ENCODE measurements at places on chromosomes 2 and 18.

DNA sequence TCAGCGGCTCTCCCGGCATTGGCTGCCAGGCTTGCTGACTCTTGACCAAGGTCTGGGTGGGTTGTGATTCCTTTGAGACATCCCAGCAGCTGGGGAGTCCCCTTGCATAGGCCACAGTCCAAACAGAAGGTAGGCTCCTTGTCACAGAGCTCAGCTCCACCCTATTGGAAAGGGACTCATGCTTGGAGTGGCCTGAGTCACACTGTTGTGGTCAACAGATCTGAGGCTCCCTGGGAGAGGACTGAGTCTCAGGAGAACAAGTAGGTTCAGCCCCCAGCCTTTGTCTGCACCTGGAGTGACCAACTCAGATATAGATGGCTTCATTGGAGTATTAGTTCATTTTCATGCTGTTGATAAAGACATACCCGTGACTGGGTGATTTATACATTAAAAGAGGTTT is 32.1 kb upstream of the SH3BP4 start:
- peaks cover 8% of the 10 kb centered on the region for H3K27me3 ChIP-seq
- H3K4me3 ChIP-seq: no peak overlapping the region
- no peak for DNase-seq
- H3K36me3 ChIP-seq: no peaks in the 10 kb centered on the region
- no peak overlapping the region for H3K27ac ChIP-seq
- H3K4me1 ChIP-seq: no peaks in the 10 kb centered on the region

GRCh38 chr2:86442642-86443005 is 1.5 kb downstream of the KDM3A start:
- H3K4me1 ChIP-seq: peaks cover 31% of the 10 kb centered on the region
- H3K27ac ChIP-seq: peak overlapping the region; percentile 87
- H3K4me3 ChIP-seq: peak overlapping the region; percentile 93
- H3K36me3 ChIP-seq: no peaks in the 10 kb centered on the region
- DNase-seq: peak; percentile 78

- H3K27ac ChIP-seq: no peak overlapping the region
- H3K4me3 ChIP-seq: no peak overlapping the region
- DNase-seq: no peak
Measured at GRCh38 chr18:44934901-44935300, 254.2 kb downstream of the SETBP1 start.

- H3K4me3 ChIP-seq: no peak overlapping the region
- H3K4me1 ChIP-seq: no peaks in the 10 kb centered on the region
- H3K27ac ChIP-seq: no peak overlapping the region
- DNase-seq: no peak
- peaks cover 19% of the 10 kb centered on the region for H3K27me3 ChIP-seq
- H3K36me3 ChIP-seq: no peaks in the 10 kb centered on the region
Measured at GRCh38 chr2:69166812-69167468, 154.0 kb downstream of the ANTXR1 start.

DNA sequence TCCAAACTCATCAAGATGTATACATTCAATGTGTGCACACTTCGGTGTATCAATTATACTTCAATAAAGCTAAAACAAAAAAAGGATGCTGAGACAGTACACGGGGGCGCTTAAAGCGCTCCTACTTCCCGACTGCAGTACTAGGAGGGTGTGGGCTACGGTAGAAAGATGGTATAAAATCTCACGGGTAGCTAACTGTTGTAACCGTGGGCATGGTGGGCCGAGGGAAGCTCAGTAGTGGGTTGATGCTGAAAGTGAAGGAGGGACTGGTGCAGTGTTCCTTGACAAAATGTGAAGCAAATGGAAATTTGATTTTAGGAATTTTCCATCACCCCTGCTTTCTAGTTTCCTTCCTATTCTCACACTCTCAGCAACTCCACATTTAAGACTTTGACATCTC is 42.6 kb upstream of the DARS1 start:
- peaks cover 8% of the 10 kb centered on the region for H3K4me1 ChIP-seq
- no peaks in the 10 kb centered on the region for H3K36me3 ChIP-seq
- no peaks in the 10 kb centered on the region for H3K27me3 ChIP-seq
- H3K27ac ChIP-seq: no peak overlapping the region
- no peak overlapping the region for H3K4me3 ChIP-seq

DNA sequence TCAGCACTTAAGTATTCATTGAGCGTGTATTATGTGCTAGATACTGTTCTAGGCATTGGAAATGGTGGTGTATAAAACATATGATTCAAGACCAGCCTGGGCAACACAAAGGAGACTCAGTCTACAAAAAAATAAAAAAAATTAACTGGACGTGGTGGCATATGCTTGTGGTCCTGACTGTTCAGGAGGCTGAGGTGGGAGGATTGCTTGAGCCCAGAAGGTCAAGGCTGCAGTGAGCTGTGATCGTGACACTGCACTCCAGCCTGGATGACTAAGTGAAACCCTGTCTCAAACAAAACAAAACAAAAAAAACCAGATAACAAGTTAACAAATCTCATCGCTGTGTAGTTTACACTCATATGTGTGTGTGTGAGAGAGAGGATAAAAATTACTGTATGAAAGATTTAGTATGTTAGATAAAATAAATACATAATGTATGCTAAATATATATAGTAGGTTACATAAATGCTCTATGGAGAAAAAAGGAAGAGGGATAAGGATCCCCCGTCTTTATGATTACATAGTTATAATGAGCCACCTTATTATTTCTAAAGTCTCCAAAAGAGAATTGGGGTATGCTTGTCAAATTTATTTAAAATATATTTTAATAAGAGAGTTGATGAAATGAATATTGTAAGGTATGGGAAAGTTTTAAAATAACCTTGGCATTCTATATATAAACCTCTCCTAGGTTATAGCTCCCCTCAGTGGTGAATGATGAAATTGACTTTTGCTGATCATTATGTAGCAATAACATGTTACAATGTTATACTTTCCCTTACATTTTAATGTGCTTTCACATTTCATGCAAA is 69.2 kb downstream of the EHBP1 start:
- H3K4me3 ChIP-seq: no peak overlapping the region
- no peaks in the 10 kb centered on the region for H3K27me3 ChIP-seq
- no peak overlapping the region for H3K27ac ChIP-seq
- H3K4me1 ChIP-seq: no peaks in the 10 kb centered on the region
- H3K36me3 ChIP-seq: no peaks in the 10 kb centered on the region

DNA sequence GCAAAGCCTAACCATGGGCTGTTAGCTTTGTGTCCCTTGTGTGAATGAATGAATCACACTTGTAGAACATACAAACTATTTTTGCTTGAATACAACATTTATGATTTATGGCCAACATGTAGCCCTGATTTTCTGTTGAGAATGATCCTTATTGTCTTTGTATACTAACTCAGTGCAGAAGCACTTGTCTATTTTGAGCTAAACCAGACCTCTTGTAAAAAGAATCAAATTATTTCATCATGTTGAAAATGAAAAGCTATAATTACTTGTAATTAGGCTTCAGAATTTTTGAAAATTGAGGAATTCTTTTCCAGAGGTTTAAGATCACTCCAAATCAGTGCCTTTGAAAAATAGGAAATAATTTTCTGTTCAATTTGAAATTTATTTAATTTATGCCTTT is 85.9 kb downstream of the ZNF407 start:
- H3K27me3 ChIP-seq: no peaks in the 10 kb centered on the region
- H3K4me3 ChIP-seq: no peak overlapping the region
- no peaks in the 10 kb centered on the region for H3K4me1 ChIP-seq
- H3K36me3 ChIP-seq: no peaks in the 10 kb centered on the region

GRCh38 chr2:80326214-80326613 is 21.7 kb upstream of the LRRTM1 start:
- H3K36me3 ChIP-seq: no peaks in the 10 kb centered on the region
- no peaks in the 10 kb centered on the region for H3K4me1 ChIP-seq
- peaks cover 6% of the 10 kb centered on the region for H3K27me3 ChIP-seq
- no peak overlapping the region for H3K27ac ChIP-seq
- no peak for DNase-seq

- H3K27me3 ChIP-seq: no peaks in the 10 kb centered on the region
- no peak overlapping the region for H3K4me3 ChIP-seq
- no peaks in the 10 kb centered on the region for H3K36me3 ChIP-seq
Measured at GRCh38 chr2:214311931-214312749, 98.7 kb upstream of the VWC2L start.

DNA sequence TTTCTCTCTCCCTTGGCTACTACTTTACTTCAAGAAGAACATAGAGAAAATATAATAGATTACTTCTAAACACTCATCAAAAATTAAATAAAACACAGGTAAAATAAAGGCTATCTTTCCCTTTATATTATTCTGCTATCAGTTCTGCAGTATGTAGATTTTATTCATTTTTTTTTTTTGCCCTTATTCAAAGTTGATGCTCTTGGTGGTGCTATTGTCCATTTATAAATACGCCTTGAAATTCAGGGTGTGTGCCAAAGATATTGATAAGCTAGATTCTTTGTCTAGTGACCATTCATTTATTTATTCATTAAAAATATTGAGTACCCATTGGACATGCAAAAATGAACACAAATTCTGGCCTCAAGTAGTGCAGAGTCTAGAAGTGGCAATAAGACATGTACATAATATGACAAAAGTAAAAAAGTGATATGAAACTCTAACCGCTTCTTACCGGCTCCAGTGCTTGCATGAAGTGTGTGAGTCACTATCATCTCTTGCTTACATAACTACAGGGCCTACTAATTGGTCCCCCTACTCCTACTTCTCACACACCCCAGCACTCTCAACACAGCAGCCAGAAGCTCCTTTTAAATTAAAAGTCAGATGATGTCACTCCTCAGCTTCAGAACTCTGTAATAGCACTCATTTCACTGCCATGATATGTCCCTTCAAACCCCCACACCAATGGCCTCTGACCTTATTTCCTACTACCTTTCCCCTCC is 208.3 kb upstream of the FANCL start:
- H3K4me1 ChIP-seq: no peaks in the 10 kb centered on the region
- H3K27ac ChIP-seq: no peak overlapping the region
- H3K4me3 ChIP-seq: no peak overlapping the region
- H3K27me3 ChIP-seq: peaks cover 2% of the 10 kb centered on the region
- no peaks in the 10 kb centered on the region for H3K36me3 ChIP-seq

DNA sequence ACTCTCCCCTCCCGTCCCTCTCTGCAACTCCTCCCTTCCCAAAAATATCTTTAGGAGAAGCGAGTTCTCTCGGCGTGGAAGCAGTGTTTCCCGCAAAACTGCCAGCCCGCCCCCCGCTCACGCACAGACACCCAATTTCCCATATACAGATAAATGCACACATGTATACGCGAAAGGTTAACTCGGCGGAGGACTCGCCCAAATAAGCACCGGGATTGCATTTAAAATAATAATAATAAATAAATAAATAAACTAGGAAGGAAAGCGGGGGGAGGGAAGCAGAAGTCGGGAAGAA is 70.0 kb upstream of the PSMD14 start:
- peaks cover 23% of the 10 kb centered on the region for H3K4me1 ChIP-seq
- no peak for DNase-seq
- no peaks in the 10 kb centered on the region for H3K27me3 ChIP-seq
- H3K27ac ChIP-seq: peak overlapping the region; percentile 39
- H3K36me3 ChIP-seq: peaks cover 3% of the 10 kb centered on the region
- H3K4me3 ChIP-seq: peak overlapping the region; percentile 77

DNA sequence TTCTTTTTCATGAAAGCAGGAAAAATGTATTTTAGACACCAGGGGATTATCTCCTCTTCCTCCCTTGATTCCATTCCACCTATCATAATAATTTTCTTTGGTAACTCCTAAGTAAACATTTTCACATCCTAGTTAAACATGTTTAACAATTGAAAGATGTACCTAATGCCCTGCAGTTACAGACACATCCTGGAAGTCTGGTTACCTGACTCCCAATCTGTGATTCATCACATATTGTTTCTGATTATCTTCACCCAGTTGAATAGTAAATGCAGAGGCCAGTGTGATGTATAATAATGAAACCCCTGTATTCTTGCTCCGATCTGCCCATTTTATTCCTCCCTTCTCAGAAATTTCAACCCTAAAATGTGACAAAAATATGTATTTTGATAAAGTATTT is 1237.6 kb upstream of the LRRTM1 start:
- DNase-seq: no peak
- H3K27me3 ChIP-seq: no peaks in the 10 kb centered on the region
- H3K36me3 ChIP-seq: no peaks in the 10 kb centered on the region
- H3K4me3 ChIP-seq: no peak overlapping the region

DNA sequence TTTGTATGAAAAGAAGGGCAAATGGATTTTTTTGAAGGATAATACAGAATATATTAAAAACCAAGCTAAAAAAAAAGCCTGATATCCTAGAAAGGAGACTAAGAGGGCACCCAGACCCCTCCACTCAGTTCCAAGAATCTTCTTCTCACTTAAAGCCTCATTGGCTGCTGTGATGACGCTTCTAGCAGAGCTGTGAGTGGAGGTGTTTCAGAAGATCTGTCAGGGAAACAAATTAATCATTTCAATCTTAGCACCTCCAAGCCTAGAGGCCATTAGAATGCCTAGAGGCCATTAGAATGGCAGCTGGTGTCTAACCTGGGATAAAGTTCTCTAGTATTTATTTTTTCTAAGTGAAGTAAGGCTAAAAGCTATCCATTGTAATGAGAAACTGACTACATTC is 164.2 kb upstream of the TMEM200C start:
- no peaks in the 10 kb centered on the region for H3K36me3 ChIP-seq
- H3K27me3 ChIP-seq: no peaks in the 10 kb centered on the region
- DNase-seq: no peak
- no peak overlapping the region for H3K4me3 ChIP-seq
- H3K4me1 ChIP-seq: no peaks in the 10 kb centered on the region
- no peak overlapping the region for H3K27ac ChIP-seq

GRCh38 chr2:31274401-31275075 is 40.6 kb downstream of the EHD3 start:
- no peak overlapping the region for H3K4me3 ChIP-seq
- no peaks in the 10 kb centered on the region for H3K36me3 ChIP-seq
- no peak for DNase-seq
- H3K27ac ChIP-seq: no peak overlapping the region

DNA sequence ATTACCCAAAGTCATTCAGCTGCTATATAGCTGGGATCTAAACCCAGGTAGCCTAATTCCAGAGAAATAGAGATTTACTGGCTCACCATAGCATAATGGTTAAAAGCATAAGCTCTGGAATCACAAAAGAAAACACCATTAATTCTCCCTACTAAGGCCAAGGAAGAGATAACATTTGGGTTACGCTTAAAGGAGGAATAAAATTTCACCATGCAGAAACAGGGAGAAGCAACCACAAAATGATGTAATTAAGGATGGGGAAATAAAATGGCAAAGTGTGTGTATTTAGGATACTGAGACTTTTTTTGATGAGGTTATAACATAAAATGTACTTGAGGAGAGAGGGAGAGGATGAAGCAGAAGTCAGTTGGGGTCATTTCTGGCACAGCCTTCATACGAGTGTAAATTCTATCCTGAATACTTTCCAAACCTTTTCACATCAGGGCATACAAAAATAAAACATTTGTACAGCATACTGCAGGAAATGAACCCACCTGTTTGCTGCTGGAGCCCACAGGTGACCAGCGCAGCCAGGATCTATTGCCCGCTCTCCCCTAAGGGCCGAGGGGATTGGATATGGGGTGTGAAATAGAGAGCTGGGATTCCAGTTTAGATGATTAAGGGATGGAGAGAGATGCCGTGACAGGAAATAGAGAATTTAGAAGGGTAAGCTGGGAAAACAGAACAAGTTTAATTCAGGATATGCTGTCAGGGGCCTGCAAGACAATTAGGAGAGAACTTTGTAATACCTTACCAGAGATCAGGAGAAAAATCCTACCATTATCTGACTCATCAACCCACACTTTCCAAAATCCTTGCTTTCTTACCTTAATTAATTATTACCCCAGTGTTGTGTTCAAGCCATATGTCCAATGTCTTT is 43.8 kb upstream of the SERTAD2 start:
- no peaks in the 10 kb centered on the region for H3K36me3 ChIP-seq
- no peaks in the 10 kb centered on the region for H3K27me3 ChIP-seq
- DNase-seq: no peak
- no peak overlapping the region for H3K27ac ChIP-seq
- H3K4me3 ChIP-seq: no peak overlapping the region
